ENCODE measurements at places on chromosomes 12 and 14.
A peak's percentile ranks its signal among the peaks of the same experiment; 100 is the strongest.

- DNase-seq: no peak
Measured at GRCh38 chr12:2646341-2646740, 148.4 kb upstream of the FKBP4 start.

DNA sequence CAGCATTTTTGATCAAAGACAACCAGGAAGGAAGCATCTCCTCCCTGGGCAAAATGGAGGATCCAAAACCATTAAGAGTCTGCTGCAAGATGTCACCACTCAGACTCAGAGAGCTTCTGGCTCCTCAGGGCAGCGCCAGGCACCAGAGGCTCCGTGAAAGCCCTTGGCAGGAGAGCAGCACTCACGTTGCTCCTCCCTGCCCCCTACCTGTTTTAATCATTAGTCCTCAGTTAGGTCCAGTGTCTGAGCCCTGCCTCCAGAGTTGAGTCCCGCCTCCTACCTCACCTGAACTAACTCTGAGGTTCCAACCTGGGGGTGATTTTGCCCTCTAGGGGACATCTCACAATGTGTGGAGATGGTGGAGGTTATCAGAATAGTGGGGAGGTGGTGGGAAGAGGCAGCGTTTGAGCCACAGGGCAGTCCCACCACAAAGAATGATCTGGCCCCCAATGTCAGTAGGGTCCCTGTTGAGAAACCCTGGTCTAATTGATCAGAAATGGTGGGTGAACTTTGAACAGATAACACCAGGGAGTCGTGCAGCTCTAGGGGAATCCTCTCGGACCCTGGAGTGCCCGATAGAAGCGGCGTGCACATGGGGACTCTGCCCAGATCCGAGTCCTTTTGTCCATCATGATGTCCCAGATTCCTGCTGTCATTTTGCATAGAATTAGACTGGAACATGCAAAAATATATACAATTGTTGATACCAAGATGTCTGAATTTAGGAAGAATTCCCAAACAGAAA is 156.7 kb upstream of the DIO3 start:
- DNase-seq: no peak

GRCh38 chr14:46480817-46481216 is 170.8 kb downstream of the RPL10L start:
- no peak for DNase-seq

DNA sequence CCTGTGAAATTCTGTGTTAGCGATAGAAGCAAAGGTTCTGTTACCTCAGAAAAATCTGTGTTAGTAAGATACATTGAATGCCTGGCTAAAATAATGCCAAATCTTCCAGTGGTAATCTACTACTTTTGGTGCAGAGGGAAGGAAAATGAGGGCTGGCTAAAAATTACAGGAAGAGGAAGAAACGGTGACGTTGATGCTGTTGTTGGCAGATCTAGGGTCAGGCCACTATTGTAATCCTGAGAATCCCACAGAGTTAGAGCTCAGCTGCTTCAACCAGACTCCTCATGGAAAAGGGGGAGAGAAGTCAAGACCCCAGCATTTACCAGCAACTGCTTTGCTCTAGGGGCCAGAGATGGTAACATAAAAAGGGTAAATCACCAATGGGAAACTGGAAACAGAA is 145.1 kb downstream of the PPM1H start:
- DNase-seq: no peak

GRCh38 chr14:102233081-102233480 is 71.9 kb downstream of the MOK start:
- DNase-seq: no peak

DNA sequence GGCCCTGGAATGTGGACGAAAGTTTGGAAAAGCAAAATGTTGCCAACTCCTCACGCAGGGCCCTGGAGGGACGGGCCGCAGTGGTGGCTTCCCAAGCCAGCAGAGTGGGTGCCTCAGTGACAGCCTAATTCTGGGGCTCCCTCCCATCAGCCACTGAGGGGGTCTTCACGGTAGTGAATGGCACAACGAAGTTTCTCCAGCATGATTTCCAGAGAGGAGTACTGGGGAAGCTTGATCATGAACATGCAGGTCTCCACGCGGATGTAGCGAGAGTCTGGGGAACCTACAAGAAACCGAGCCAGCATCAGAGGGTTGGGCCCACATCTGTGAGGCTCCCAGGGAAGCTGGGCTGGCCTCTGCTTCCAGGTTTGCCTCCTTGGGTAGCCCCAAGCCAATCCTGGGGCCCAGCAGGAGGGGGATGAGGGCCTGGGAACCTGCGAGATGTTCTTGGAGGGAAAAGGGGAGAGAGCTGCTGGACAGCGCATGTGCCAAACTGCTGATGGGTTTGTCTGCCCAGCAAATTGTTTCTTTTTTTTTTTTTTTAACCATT is 37.0 kb downstream of the TRAFD1 start:
- no peak for DNase-seq

DNA sequence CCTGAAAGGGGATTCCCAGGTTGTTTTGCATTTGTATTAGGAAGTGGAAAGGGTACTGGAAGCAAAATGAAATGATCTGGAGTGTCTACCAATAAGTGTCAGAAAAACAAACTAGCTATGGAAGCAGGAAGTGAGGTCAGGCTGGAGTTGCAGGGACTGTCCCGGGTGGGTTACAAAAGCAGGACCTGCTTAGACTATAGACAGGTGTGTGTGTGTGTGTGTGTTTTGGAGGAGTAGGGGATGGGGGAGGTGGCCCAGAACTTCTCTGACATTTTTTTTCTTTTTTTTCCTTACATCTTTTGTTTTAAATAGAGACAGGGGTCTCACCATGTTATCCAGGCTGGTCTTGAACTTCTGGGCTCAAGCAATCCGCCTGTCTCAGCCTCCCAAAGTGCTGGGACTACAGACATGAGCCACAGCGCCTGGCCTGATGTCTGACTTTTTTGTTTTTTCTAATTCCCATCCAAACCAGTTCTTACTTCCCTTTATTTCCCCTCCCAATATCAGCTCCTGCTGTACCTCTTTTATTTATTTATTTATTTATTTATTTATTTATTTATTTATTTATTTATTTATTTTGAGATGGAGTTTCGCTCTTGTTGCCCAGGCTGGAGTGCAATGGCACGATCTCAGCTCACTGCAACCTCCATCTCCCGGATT is 512 bp upstream of the RND1 start:
- no peak for DNase-seq

DNA sequence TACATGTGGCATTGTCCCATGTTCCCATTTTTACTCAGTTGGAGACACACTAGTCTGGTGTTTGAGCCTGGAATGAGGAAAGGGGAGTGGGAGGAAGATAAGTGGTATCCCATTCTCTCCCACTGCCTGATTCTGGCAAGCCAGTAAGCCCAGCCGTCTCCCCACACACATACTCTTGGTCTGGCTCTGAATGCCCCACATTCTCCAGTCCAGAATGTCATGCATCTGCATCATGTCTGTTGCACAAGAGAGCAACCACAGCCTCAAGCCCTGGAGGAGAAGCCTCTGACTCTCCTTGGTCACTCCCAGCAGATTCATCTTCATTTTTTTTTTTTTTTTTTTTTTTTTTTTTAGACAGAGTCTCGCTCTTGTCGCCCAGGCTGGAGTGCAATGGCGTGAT is 48.0 kb downstream of the DRAM1 start:
- DNase-seq: peak; percentile 68

GRCh38 chr12:4036671-4037271 is 163.6 kb upstream of the PARP11 start:
- no peak for DNase-seq

DNA sequence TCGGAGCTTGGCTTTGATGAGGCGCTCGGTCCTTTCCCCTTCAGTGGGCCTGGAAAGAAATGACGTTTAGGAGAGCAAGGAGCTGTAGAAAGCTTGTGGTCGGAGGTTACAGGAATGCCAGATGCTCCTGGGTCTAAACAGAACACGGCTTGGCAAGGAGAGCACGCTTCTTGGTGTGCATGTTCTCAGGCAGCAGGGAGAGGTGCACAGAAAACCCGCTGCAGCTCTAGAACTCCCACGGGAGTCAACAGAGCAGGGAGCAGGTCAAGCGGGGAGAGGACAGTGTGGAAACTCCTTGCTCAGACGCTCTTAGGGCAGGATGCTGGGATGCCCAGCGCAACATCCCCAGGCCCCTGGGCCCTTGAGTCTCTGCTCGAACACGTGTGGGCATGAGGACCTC is 51.0 kb downstream of the SSH1 start:
- DNase-seq: no peak

GRCh38 chr14:31164115-31164514 is 43.5 kb downstream of the HECTD1 start:
- peak; percentile 31 for DNase-seq

GRCh38 chr12:123165537-123165936 is 14.6 kb upstream of the PITPNM2 start:
- no peak for DNase-seq

- DNase-seq: no peak
Measured at GRCh38 chr14:75370416-75371205, 57.2 kb upstream of the JDP2 start.

GRCh38 chr12:118145113-118145797 is 9.3 kb downstream of the PEBP1 start:
- DNase-seq: no peak

- DNase-seq: no peak
Measured at GRCh38 chr12:88985011-88985410, 367.3 kb downstream of the DUSP6 start.

- DNase-seq: no peak
Measured at GRCh38 chr12:53809005-53809404, 57.2 kb upstream of the CISTR start.

DNA sequence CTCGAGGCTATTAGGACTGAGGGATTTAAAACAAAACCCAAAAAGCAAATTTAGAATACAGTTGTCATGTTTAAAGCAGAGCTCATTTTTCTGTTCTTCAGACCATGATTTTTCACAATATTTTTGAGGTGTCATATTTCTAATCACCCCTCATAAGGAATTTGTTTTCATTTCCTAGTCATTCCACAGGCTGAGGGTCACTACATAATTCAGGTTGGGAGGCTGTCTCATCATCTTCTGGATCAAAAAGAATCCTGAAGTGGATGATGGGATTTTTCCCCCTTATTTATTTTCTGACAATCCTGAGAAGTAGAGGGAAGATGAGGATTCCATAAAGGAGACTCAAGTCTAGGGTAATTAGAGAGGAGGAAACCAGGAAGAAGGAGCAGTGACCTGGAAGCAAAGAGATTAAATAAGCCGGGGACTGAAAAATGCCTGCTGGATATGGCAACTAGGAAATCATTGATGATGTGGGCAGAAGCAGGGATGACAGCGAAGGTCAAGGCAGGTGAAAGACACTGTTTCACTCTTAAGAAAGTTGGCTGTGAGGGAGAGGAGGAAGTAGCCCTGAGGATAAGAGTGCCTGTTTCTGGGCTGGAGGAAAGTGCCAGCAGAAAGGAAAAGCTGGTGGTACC is 9.0 kb upstream of the PCNX1 start:
- DNase-seq: no peak

GRCh38 chr12:79911889-79912656 is 22.8 kb downstream of the PPP1R12A start:
- DNase-seq: no peak

DNA sequence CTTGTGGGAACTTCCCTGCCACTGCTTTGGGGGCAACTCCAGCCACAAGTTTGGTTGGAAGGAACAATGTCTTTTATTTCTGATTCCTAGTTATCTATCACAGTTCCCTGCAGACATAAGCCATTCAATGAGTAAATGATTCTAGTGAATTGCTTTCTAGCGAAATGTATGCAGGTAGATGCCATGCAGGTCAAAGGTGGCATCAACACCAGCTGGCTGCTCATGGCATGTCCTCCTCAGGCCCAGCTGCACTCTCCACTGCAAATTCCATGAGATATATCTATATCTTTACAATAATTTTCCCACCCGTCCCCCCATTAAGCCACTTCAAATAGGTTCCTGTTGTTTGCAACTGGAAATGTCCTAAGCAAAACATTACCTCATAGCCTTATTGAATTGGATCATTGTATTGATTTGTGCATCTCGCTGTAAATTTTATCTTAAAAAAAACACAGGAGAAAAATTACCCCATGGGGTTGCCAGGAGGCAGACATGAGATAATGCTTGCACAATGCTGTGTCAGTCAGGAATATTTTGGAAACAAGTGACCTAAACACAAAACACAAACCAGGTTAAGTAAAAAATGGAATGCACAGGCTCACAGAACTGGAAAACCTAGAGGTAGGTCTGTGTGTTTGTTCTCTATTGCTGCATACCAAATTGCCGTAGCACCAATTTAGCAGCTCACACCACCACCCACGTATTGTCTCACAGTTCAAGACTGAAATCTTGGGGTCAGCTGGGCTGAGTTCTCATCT is 32.8 kb upstream of the TXNRD1 start:
- no peak for DNase-seq

DNA sequence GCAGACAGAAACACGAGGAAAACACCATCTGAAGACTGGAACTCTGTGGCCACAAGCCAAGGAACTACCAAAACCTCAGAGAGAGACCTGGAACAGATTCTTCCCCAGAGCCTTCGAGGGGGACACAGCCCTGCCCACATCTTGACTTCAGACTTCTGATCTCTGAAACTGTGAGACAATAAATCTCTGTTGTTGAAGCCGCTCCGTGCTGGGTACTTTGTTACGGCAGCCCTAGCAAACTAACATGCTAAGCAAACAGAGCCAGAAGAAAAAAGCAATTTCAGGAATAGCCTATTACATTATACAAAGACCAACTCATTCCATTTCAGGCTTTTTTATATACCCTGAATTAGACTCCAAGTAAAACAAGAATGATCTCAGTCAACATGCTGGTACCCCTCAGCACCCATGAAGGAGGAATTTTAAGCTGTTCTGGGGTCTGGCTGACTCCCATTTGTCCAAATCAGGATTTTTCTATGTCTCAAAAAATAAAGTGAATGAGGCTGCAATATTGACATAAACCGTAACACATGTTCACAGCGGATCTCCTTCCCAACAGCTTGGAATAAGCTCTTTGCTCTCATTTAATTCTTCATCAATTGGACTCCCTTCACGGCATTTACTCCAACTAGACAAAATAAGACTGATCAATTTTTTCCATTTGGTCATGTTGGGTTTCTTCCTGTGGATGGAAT is 190.1 kb downstream of the FOXN3 start:
- DNase-seq: no peak

DNA sequence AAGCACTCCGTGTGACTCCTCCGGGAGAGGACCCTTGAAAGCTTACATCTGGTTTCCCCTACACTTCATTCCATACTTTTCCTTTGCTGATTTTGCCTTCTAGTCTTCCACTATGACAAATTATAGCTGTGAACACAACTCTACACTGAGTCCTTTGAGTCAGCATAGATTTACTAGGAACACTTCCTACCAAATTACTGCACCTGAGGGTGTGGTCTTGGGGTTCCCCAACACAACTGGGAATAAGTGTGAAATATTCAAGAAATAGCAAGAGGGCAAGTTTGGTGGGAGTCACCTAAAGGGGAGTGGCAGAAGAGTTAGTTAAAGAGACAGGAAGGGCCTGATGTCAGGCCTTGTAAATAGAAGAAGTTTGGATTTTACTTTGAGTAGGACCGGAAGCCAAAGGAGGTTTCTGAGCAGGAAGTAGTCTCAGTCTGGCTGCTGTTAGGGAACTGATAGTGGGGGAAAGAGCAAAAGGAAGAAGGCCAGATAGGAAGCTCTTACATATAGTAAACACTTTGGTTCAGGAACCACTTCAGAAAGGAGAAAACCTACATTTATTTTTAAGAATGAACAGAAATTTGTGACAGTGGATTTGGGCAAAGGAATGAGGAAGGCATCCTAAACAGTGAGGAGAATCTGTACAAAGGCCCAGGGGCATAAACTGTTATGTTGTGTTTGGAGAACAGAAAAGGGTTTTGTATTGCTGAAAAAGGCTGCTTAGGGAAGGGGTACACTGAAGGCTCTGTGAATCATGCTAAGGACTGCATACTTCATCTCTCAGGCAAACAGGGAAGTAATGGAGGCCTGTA is 14.2 kb downstream of the SEL1L start:
- no peak for DNase-seq
